HFF-Myc (cell line): ENCODE measurements at places on chromosomes 12 and 14.

- DNase-seq, result no peak
Observed at GRCh38 chr14:64707661-64708060, 3.4 kb downstream of the PLEKHG3 start.

GRCh38 chr12:12806784-12807516 is 6.2 kb upstream of the DDX47 start:
- DNase-seq, result no peak

DNA sequence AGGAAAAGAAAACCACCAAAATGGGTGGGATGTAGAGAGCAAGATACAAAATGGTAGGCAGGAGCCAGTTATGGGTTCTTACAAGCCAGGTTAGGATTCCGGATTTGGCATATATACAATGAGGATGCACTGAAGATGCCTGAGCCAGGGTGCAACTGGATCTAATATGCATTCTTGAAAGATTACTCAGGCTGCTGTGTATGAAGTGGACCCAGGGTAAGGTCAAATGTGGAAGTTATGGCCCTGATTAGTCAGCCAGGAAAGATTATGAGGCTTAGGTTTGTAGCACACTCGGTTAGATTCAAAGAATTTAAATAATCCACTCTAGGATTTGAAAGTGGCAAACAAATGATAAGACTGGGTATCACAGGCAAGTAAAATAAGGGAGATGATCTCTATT is 1750.7 kb upstream of the FLRT2 start:
- peak; percentile 69 for DNase-seq

DNA sequence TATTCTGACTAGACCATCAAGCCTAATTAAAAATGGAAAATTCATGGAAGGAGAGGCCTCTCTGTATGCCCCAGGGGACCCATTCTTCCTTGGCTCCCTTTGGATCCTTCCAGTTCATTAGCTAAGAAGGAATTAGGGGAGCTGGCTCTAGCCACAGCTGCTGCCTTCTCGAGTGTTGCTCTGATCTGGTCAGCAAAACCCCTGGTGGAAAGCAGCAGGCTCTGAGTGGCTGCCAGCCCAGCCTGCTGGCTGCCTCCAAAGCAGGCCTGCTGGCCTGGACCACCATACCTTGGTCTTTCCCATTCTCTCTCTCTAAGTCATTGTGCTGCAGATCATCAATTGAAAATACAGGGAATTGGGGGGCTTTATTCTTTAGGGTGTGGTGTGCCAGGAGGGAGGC is 29.0 kb upstream of the AKAP6 start:
- DNase-seq, result no peak

- DNase-seq, result no peak
Observed at GRCh38 chr14:104856869-104857860, 7.9 kb upstream of the CEP170B start.
